Cerebellar nuclear complex (tissue), 1 donor: ENCODE measurements at places on chromosomes 5 and 9.

- no peak for DNase-seq
These were observed 316.8 kb downstream of the NDUFS4 start for GRCh38 chr5:53877243-53877642.

DNA sequence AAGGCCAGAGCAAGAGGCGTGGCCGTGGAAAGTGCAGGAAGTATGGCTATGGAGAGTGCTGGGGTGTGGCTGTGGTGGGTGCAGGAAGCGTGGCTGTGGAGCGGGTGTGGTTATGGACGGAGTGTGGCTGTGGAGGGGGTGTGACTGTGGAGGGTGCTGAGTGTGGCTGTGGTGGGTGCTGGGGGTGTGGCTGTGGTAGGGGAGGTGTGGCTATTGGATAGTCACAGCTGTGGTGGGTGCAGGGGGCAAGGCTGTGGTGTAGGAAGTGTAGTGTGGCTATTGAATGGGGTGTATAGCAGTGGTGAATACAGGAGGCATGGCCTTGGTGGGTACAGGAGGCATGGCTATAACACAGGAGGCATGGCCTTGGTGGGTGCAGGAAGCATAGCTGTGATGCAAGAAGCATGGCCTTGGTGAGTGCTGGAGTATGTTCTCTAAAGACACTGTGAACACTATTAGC lies 40.8 kb upstream of the SPATA31C2 start:
- DNase-seq, result no peak

GRCh38 chr5:75510836-75511434 lies 494 bp downstream of the CERT1 start:
- DNase-seq, result no peak

- DNase-seq, result no peak
These were observed 71.0 kb upstream of the TBCA start for GRCh38 chr5:77847129-77847460.

DNA sequence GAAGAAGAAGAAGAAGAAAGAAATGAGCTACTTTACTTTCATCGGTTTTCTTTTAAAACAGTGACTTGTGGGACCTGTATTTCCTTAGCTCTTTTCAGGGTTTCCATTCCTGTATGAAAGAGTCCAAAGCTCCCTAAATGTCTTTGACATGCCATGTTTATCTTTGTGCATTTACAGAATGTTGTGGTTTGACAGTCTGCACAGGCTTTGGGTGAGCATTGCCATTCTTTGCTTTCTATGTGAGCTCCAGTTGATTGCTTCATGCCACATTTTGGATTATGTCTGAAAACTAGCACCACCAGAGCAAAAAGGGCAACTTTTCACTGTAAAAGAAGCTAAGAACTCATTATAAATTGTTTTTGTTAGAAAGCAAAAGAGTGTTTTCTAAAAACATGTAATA lies 733.4 kb downstream of the TLE4 start:
- no peak for DNase-seq

DNA sequence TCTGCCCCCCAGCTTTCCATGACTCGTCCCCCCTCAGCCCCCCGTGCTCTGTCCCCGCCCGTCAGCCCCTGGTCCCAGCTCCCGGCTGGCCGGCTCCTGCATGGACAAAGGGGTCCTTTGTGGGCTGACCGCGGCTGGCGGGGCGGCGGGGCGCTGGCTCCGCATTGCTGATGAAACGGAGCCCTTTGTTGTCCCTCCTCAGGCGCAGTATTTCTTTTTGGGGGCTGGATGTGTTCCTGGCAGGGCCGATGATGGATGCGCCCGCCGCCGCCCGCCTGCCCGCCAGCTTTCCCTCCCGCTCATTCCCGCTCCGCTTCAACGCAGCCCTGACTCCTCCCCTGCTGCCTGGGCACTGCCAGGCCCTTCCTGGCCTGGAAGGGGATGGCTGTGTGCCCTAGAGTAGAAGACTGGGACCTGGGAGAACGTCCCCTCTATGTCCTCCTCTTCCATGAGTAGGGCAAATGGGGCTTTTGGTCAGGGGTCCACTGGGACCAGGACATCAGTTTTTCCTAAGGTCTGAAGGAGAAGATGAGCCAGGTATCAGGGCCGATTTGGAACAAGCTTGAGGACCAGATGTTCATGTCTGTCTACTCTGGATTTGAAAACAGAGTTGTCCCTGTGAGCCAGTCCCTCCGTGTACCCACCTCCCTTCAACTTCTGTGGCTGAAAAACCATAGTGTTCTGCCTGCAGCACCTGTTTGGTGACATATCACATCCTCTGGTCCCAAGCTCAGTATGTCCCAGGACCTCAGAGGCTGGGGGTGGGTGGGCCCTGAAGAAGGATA lies 29.0 kb downstream of the CXXC5 start:
- no peak for DNase-seq

- no peak for DNase-seq
These were observed 31.8 kb upstream of the PCA3 start for GRCh38 chr9:76732341-76732958.

- no peak for DNase-seq
These were observed 7.8 kb downstream of the ECM2 start for GRCh38 chr9:92527832-92528521.
